ENCODE measurements at places on chromosomes 7 and 10.

- DNase-seq, result no peak
Measured at GRCh38 chr10:11336722-11337162, 274.7 kb downstream of the USP6NL start.

- DNase-seq, result no peak
Measured at GRCh38 chr7:6367701-6368211, 80.0 kb downstream of the DAGLB start.

DNA sequence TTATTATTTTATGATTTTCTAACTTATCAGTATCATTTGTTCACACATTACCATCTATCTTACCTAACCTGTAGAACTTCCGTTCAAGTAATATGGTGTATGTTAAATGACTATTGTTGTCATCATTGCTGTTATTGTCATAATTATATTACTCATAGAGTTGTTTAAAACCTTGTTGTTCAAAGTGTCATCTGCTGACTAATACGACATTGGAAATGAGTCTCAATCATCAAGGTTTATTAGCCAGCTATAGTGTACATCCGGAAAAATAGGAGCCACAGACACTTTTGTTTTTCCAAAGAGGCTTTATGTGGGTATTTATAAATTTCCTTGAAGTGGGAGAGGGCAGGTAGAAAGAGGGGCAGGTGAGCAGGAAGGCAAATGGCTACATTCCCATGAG, 386.9 kb upstream of the LRRTM3 start:
- no peak for DNase-seq

GRCh38 chr10:91636892-91637291, 4.0 kb upstream of the PPP1R3C start:
- no peak for DNase-seq

- DNase-seq, result no peak
Measured at GRCh38 chr10:29923416-29923965, 135.9 kb downstream of the JCAD start.

DNA sequence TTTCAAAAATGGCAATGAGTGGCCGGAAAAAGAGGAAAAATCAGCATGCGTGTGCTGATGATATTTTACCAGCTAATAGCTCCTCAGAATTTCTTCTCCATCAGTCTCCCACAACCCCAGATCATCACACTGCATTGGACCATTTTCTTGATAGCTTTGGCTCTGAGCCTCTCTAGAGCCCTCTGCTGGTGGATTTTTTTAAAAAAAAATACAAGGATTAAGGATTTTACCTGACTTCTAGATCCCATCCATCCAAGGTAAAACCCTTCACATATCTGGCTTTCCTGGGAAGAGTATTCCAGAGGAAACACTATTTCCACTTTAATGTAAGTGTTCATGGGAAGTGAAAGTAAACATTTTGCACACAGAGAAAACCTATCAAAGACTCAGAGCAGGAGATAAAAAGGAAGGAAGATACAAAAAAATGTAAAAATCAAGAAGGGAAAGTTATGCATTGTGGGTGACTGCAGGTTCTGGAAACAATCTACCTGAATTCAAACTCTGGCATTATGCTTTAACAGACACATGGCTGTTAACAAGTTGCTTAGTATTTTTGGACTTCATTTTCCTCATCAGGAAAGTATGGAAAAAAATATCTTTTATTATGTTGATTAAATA, 380.9 kb downstream of the LRRTM3 start:
- no peak for DNase-seq

GRCh38 chr10:51683031-51683691, 16.2 kb downstream of the CSTF2T start:
- DNase-seq, result peak; percentile 76

GRCh38 chr10:63466144-63466935, 563 bp upstream of the JMJD1C start:
- no peak for DNase-seq

DNA sequence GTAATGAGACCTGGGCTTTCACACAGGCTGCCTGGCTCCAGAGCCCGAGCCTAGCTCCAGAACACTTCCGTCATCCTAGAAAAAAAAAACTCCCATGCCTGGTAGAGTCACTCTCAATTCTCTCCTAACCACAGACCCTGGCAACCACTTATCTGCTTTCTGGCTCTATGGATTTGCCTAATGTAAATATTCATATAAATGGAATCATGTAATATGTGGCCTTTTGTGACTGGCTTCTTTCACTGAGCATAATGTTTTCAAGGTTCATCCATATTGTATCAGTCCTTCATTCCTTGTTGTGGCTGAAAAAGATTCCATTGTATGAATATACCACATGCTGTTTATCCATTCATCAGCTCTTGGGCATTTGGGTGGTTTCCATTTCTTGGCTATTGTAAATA, 167.7 kb upstream of the MKLN1 start:
- DNase-seq, result no peak

GRCh38 chr7:119640326-119640725, 632.6 kb upstream of the KCND2 start:
- no peak for DNase-seq

DNA sequence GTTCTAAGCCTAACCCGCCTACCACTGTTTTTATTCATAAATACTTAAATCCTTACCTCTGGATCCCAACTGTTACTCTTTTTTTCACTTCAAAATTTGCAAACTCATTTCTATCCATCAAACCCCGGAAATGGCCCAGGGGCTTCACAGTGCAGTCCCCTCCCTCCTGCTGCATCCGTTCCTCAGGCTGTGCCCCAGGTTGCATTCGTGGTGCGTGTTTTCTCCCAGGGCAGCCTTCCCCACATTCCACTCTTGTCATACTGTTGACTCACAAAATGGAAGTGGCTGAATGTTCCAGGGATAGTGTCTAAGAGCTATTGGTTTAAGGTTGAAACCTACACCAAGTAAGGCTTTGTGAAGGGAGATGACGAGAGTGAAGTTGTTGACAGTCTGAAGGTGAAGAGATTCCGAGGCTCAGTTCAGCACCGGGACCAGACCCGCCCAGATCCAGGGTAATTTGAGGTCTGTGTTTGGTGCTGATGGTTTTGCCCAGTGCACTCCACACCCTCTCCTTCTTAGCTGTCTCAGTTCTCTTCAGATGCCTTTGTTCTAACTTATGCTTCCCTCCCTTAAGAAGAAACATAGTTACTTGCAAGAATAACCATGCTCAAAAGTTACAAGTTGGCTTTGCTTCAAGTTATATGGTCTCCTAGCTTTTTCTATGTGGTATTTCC, 7.7 kb downstream of the INSIG1 start:
- no peak for DNase-seq

GRCh38 chr10:96700374-96701099, 19.8 kb downstream of the PIK3AP1 start:
- no peak for DNase-seq

DNA sequence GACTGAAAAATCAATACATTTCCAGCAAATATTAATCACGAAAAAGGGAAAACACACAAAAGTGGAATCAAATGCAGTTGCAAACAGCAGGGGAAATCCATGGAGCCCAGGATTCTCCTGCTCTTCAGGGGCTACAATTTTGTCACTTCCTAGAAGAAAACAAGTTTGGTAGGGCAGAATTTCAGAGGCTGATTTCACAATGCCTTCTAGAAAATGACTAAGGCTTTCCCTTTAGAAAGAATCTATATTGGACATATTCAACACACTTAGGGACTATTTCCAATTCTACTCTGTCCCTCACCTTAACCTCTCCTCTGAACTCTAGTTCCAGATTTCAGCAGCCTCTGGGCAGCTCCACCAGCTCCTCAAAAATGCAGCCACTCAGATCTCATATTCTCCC, 111.3 kb downstream of the HECTD2 start:
- no peak for DNase-seq

DNA sequence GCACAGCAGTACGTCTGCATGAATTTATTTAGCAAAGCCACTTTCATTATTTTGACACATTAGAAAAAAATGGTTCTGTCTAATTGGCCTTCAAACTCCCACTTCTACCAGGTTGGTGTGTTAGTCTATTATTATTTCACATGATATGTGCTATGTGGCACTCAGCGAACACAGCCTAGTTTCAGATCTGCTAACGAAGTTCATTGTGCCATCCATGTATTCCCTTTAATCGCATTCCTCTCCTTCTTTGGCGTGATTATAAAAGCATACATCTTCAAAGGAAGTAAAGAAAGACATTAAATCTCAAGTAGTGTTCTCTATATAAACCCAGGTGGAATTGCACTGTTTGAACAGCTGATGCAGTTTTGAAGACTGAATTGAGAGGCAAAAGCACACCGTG, 96.4 kb upstream of the CACNA2D1 start:
- no peak for DNase-seq

- no peak for DNase-seq
Measured at GRCh38 chr10:105674448-105674847, 1033.4 kb downstream of the SORCS3 start.

GRCh38 chr7:37944737-37945054, 24.3 kb downstream of the EPDR1 start:
- no peak for DNase-seq

GRCh38 chr7:142887282-142888015, 1.9 kb upstream of the TRPV6 start:
- no peak for DNase-seq

- DNase-seq, result no peak
Measured at GRCh38 chr10:22690158-22690557, 24.2 kb downstream of the PIP4K2A start.

GRCh38 chr10:75607576-75607975, 176.2 kb downstream of the LRMDA start:
- no peak for DNase-seq

DNA sequence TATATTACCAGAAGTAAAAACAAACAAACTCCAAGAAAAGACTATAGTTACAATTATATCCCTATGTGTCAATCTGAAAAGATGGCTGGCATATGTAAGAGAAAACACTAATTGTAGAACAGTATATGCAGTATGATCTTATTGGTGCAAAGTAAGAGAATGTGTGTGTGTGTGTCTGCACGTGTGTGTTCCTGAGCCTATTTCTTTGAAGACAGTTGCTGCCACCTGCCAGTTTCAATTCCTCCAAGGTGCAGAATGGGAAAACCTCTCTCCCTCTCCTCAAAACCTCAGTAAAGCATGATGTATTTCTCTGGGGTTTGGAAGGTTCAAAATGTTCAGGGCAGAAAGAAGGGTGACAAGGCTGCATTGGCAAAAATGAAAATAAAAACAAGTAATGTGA, 8.8 kb upstream of the SFTPA1 start:
- no peak for DNase-seq

- DNase-seq, result no peak
Measured at GRCh38 chr7:111092406-111093236, 1.7 kb downstream of the LRRN3 start.

DNA sequence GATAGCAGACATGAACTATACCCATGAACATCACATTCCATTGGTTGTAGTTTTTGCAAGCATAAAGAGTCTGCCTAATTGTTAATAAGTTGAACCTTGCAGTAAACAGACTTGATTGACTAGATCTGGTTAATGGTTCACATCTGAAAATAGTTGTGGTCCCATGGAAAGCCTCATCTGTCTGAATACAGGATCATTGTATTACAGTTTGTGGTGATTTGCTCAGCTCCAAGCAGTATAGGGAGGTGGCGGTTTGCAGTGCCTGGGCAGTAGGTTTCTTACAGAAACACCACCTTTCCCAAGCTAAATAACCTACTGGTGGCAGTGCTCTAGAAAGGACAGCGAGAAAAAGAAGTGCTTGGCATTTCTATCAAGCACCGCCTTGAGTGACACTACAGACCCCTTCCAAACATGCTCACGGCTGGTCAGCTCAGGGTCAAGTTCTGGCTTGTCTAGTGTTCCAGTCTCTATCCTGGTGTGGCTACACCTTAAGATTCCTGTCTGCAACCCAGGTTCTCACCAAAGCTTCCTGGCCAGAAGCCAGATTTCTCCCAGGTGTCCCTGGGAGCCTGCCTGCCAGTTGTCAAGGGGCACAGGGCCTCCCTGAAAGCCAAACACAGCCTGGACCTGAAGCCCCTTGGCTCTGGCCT, 119.9 kb downstream of the FANK1 start:
- DNase-seq, result no peak

DNA sequence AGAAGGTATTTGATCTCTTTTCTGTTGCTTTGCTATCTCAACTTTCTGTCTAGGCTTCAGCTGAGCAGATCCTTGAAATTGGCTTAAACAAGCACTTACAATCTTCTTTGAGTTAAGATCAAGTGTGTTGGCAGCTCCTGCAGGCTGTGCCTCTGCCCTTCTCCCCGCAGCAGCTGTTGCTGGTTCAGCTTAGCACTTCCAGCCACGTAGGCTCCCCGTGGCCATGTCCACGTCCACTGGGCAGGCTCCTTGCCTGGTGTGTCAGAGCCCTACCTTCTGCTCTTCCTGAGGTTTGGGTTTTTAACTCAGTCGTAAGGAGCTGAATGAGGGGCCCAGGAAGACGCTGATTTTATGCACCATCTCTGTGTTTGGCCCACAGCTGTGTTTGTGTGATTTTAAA, 47.2 kb downstream of the CAMK1D start:
- DNase-seq, result no peak

GRCh38 chr10:61039868-61040267, 95.9 kb upstream of the RHOBTB1 start:
- no peak for DNase-seq

DNA sequence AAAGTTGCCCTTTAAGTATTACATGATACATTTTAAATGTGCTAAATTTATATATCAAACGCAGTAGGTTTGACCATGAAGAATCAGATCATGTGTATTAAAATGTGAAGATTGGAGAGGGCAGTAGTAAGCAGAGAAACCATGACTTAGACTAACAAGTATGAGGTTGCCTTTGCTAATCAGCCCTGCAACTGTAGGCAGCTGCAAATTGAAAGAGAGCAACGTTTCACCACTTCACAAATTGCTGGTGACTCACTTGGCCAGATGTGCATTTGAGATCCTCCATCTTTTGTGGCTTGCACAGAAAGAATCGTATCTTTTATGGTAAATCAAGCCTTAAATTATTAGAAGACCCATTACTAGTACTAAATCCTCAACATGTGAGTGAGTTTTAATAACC, 10.1 kb upstream of the SEMA3A start:
- no peak for DNase-seq

GRCh38 chr10:65723525-65723924, 1202.3 kb upstream of the LRRTM3 start:
- no peak for DNase-seq

GRCh38 chr10:12579954-12580858, 230.9 kb downstream of the CAMK1D start:
- DNase-seq, result peak; percentile 13

DNA sequence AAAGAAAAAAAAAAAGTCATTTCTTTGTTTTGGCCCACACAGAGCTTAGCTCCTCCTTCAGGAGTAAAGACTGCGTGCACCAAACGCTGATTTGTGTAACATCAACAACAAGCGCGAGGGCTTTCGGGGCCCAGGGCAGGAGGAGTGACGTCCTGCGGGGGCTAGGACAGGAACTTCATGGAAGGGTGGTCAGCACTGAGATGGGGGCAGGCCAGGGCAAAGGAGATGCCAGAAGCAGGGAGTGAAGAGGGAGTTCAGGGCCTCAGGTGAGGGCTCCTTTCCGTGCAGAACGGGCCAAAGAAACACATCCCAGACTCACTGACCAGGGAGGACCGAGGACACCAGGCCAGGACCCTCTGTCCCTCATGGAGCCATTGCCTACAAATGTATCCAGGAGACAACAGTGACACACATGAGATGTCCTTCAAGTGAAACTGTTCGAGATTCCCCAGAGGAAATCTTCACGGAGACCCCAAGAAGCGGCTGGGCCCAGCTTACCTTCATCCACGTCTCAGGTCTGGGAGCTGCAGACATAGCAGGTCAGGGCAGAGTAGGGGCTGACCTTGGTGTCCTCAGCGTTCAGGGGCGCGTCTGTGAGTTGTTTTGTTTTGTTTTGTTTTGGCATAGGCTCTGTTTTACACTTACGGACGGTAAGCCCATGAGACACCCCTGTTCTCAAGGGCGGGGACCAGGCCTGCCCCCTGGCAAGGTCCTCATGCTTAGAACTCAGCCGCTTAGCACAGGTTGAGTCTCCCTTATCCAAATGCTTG, 30.4 kb upstream of the SHH start:
- DNase-seq, result no peak

GRCh38 chr10:59303018-59303417, 59.3 kb downstream of the FAM13C start:
- no peak for DNase-seq
